ENCODE measurements at places on chromosomes 7 and 10. TPM values are rescaled to one million over a fixed set of nuclear protein-coding genes. Genes with fewer than 3 reads are reported as not detected.
A peak's percentile ranks its signal among the peaks of the same experiment; 100 is the strongest.

- no peak for DNase-seq
Measured at GRCh38 chr10:3422282-3422681, 249.7 kb upstream of the PITRM1 start.

DNA sequence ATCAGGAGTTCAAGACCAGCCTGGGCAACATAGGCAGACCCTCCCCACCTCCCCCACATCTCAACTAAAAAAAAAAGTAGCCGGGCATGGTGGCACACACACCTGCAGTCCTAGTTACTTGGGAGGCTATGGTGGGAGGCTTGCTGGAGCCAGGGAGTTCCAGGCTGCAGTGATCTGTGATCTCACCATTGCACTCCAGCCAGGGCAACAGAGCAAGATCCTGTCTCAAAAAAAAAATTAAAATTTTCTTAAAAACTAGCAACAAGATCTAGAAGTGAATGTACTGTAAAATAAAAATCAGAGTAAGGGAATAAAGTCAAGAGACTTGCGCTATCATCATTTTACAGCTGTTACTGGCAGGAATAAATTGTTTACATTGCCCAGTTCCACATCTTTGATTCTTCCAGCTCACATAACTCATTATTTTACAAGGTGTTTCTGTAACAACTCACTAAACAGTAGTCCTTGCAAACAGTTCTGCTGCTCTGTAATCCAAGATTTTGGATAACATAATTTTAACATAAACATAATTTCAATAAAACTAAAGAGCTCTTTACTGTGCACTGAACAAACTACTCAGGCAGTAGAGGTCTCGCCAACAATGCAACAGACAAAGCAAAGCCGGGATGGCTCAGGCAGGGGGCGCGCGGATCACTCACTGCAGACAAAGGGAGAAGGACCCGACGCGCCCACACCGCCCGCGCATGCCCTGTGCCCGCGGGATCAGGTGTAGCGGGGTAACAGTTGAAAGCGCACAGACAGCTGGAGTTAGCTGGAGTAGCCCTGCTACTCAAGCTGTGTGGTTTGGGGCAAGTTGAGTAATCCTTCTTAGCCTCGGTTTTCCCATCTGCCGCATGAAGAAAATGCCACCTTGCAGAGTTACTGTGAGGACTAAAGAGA, 73.3 kb upstream of the NFE2L3 start:
- DNase-seq: peak; percentile 65

- DNase-seq: no peak
Measured at GRCh38 chr10:45581582-45582385, 90.8 kb downstream of the ZFAND4 start.

DNA sequence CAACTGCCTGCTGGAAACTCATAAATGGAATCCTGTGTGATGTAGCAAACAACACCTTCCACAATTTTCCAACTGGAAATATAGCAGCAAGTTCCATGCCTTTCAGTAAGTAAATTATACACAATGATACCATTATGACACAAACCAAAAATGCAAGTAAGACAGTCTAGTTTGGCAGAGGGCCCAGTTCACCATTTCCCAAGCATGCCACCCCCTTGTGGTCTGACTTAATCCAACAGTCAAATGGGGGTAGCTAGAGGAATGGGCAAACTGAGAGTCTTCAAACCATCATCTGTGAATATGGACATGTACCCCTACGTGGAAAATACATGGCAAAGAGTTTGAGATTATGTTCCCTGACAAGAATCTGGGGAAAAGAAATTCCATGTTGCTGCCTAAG, 137.6 kb upstream of the VWC2 start:
- DNase-seq: no peak

NPY gene
- not detected for total RNA-seq

Measured in dermis microvascular lymphatic vessel endothelial cell (primary cell).